ENCODE measurements at places on chromosomes 3 and 15.

GRCh38 chr3:34920806-34921205 lies 718.5 kb upstream of the ARPP21 start:
- DNase-seq = no peak

DNA sequence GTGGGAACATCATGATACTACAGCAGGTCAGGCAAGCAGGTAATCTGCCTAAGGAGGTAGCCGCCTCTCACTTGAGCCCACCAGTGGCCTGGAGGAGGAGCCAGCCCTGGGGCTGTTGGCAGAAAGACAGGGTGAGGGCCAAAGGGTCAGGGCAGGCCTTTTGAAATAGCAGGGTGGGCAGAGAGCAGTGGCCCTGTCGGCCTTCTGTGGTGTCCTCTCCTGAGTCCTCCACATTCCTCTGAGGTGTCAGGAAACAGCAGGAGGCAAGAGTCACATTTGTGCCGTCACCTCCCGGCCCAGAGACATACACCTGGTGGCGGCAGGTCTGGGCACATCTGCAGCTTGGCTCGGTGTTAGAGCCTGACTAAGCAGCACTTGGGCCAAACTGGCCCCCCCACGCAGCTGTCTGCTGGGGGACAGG lies 3.9 kb upstream of the BNC1 start:
- DNase-seq = no peak

- no peak for DNase-seq
Observed at GRCh38 chr3:877001-877400, 215.8 kb upstream of the CNTN6 start.

DNA sequence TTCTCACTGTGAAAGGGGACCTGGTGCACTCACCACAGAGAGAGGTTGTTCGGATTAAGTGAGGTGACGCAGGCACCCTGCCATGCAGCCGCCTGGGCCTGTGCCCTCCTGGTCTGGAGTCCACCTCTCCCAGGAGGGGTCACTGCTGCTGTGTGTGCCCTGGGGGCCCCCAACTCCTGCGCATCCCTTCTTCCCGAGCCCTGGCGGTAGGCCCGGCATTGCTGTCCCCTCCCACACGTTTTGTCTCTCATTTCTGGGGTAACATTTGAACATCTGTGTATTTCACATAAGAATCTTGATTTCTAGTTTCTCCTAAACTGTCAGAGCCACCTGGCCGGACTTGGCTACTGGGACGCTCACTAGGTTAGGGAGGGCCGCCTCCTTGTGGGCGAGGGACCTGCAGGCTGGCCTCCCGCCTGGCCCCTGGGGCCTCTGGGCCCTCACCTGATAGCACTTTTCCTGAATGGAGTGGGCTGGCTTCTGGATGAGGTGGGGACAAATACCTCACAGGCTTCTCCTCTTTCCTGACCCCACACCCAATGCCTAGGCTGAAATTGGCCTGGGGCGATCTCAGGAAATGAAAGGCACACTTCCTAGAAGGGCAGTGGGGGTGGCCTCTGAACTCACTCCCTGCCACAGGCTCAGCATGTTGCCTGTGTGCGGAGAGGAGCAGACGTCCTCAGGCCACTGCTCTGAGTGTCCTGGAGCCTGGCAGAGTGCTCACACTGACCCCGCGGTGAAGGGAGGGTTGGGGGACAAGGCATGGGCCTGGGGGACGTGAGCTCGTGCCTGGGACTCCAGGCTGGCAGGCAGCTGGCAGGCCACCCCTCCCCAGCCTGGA lies 104.2 kb upstream of the PRR23E start:
- no peak for DNase-seq

GRCh38 chr15:100500226-100500990 lies 28.3 kb downstream of the CERS3 start:
- DNase-seq = no peak

- no peak for DNase-seq
Observed at GRCh38 chr3:41518626-41519025, 319.3 kb downstream of the CTNNB1 start.

GRCh38 chr3:87145553-87145952 lies 81.6 kb upstream of the CHMP2B start:
- DNase-seq = no peak

DNA sequence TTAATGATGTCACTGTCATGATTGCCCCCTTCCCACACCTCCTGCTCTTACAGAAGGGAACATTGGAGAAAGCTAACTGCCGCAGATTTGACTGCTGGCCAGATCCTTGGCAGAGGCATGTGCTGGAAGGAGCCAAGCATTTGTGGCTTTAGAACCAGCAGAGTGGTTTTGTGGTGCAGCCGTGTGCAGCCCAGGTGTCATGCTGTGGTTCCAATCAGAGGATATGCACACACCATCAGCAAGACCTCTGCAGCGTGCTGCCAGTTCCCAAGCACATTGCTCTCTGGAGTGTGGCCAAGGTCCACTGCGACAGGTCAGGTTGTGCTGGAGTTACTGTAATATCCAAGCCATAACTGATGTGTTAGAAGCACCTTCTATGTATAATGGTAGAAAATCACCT lies 61.6 kb downstream of the OTOL1 start:
- no peak for DNase-seq

GRCh38 chr3:101567528-101568317 lies 6.1 kb downstream of the TRMT10C start:
- no peak for DNase-seq

DNA sequence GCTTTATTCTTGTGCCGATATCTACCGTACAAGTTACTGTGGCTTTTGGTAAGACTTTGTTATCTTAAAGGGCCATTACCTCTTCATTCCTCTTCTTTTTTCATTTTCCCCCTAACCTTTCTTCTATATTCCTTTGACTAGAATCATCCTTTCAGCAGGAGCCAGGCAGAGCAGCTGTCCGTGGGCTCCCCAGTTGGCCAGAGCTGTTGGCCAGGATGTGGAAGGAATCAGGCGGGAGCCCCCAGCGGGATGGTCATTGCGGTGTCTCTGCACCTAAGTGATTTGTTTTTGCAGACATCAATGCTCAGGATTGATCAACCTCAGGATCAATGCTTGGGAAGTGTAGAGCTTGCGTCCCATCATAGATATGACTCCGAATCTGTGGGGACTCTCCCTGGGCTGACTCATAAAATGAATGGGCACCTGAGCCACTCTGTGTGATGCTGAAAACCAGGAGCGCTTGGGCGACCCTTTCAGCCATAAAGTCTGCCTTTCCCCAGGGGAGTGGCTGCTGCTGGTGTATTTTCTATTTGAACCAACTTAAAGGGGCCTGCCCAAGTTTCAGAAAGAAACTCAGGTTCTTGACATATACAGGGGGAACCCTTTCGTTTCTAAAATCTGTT lies 21.7 kb downstream of the APBA2 start:
- DNase-seq = no peak

DNA sequence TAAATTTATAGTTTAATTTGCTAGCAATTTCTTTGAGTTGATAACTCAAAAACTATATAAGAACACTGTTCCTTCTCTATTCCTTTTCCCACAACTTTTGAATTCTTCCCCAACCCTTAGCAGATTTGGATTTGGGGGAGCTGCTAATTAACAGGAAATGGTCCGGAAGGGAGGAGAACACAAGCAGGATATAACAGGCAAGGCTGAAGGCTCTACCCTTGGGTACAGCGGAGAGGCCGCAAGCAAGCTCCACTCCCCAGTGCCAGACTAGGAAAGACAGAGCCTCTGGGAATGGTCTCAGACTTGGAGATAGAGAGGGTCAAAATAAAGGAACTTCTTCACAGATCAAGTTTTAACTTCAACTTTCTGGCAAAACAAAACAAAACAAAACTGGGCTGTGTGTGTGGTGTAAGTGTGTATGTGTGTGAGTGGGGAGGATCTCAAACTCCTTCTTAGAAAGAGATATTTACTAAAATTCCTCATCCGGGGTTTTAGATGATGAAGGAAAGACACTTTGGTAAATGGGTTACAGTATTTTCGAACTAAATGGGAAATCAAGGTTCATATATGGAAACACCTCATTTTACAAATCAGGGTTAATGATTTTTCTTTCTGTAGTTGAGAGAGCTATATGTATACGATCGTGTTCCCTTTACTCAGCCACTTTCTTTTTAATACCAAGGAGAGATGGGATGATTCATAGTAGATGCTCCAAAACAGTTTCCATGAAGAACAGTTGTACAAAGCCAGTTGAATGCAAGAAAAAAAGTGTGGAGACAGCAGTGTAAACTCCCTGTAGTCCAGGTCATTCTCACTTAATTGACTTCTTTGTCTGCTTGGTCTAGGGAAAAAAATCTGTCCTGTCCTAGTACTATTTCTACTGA lies 161.1 kb downstream of the TP63 start:
- DNase-seq = no peak

DNA sequence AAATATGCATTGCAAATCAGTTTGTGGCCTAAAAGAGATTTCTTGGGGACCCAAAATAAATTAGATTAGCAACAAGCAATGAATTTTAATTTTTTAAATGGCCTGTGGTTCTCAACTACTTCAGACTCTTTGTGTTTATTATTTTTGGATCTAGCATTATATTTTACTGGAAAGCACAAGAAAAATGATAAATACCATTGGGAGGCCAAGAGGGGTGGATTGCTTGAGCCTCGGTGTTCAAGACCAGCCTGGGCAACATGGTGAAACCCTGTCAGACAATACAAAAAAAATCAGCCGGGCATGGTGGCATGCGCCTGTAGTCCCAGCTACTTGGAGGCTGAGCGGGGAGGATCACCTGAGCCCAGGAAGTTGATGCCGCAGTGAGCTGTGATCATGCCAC lies 13.6 kb downstream of the LACTB start:
- DNase-seq = no peak

DNA sequence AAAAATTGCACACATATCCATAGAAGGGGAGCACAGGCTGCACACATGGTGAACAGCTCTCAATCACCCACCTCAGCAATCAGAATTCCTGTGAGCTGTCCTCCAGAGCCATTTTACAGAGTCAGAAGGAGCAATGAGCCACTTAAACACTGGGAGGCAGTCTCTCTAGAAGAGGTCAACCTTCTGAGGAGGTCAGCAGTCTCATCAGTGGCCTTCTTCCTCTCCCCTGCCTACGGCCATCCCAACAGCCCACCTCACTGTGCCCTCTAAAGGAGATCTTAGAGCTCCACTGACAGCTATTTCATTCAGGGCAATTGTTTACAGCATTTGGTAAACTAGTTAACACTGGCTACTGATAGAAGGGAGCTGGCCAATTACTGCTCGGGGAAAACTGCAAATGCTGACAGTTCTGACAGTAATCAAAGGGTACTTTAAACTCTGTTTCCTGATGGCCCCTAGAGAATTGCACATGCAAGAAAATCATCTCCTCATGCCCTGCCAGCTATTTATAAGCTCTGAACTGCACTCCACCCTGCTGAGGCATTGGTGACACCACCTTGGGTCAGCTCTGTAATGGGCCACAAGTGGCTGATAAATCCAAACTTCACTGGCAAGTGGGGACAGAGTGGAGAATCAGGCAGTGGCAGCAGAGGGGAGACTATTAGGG lies 42.1 kb upstream of the TSPAN3 start:
- no peak for DNase-seq

GRCh38 chr3:126553284-126554084 lies 5.2 kb downstream of the C3orf22 start:
- DNase-seq = no peak

DNA sequence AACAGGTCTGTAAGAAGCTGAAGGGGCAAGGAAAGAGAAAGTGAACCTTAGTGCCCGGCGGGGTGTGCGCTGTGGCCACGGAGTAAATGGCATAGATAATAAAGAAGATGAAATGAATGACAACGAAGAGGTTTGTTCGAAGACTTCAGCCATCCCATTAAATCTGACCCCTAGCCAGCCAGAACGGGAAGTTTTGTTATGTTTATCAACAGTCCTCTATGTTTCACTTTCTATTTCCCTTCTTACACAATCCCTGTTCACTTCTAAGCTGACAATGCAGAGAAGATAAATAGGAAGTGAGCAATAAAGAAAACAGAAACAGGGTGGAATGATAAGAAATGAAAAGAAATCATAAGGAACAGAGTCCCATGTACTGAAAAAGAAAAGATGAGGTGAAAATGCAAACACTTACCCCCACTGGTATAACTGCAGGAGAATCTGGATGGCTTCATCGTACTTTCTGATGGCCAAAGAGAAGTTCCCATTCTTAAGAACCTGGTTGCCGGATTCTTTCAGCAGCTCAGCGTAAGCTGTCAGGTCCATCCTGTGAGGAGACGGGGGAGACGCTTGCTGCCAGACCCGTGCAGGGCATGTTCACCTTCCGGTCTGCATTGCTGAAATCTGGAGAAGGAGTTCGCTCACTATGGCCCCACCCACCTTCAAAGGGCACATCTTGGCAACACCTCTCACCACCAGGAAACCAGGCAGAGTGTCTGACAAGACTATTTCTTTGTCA lies 36.8 kb downstream of the TRANK1 start:
- peak; percentile 55 for DNase-seq

GRCh38 chr3:97662762-97663161 lies 101.8 kb upstream of the ARL6 start:
- DNase-seq = no peak

DNA sequence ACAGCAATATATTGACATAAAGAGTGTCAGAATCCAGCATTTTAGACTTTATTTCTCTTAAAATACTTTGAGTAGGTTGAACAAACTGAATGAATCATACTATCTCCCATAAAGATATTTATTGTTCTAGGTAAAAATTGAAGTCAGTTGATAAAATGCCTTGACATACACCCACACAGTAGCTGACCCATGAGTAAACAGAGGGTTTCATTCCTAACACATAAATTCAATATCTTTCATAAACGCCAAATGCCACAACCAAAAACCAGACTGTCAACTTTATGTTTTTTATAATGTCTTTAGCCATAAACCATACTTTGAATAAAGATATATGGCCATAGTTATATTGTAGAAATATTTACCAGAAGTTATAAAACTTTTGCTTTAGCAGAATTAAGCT lies 742.4 kb downstream of the NAALADL2 start:
- DNase-seq = no peak

- DNase-seq = no peak
Observed at GRCh38 chr3:16300881-16301359, 35.9 kb downstream of the OXNAD1 start.

- no peak for DNase-seq
Observed at GRCh38 chr3:50215529-50215928, 10.5 kb downstream of the SLC38A3 start.

DNA sequence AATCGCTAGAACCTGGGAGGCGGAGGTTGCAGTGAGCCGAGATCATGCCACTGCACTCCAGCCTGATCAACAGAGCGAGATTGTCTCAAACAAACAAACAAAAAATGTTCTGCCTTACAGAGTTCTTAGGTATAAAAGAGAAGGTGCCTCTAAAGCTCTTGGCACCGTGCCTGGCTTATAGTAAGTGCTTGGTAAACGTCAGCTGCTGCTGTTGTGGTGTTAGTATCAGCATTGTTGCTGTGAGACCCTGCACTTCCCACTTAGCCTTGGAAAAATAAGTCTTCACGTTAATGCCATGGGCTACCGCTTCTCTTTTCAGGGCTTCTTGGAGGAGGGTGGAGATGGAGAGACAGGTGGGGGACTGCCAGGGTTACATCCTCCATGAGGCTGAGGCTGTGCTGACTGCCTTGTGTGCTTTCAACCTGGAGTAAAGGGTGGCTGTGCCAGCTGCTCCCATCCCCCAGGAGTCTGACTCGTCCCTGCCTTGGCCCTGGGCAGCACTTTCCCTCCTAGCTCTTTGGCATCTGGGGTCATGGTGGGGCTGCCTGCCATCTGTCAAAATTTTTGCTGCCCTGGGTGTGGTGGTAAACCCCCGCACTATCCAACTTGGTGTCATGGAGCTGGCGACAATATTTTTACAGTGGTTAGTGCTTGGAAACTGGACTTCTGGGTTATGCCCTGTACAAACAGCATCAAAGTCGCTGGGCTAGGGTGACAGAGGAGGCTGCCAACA lies 17.8 kb downstream of the FLNB start:
- no peak for DNase-seq

Data from stimulated activated CD8-positive, alpha-beta memory T cell treated with anti-CD3 and anti-CD28 coated beads, Interleukin-12 subunit alpha, Interleukin-12 subunit beta, amount 100 ng/mL, for 1 hour (primary cell).